ENCODE measurements at places on chromosomes 13 and 19. TPM values are rescaled to one million over a fixed set of nuclear protein-coding genes. Genes with fewer than 3 reads are reported as not detected.

Gene NTF4
- not detected for polyA plus RNA-seq

Gene MAST1
- 87.0 TPM for polyA plus RNA-seq

Gene ICAM3
- polyA plus RNA-seq: 4.4 TPM

Gene ADGRE3
- polyA plus RNA-seq: not detected

Gene SCN1B
- polyA plus RNA-seq: 24.0 TPM

Gene ANGPTL8
- polyA plus RNA-seq: 2.3 TPM

- peak; percentile 51 for DNase-seq
These were observed 1.5 kb upstream of the MYO1F start for GRCh38 chr19:8578642-8579265.

DNA sequence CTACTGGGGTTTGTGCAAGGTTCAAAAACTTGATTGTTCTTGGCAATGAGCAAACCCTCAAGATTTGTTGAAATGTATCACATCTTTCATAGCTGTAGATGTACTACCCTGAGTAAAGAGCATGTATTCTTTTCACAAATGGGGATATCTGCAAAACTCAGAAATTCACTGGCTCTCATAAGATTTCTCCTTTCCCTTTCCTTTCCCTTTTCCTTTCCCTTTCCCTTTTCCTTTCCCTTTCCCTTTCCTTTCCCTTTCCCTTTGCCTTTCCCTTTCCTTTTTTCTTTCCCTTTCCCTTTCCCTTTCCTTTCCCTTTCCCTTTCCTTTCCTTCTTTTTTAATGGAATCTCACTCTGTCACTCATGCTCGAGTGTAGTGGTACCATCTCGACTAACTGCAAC is 69.1 kb downstream of the FNDC3A start:
- no peak for DNase-seq

DNA sequence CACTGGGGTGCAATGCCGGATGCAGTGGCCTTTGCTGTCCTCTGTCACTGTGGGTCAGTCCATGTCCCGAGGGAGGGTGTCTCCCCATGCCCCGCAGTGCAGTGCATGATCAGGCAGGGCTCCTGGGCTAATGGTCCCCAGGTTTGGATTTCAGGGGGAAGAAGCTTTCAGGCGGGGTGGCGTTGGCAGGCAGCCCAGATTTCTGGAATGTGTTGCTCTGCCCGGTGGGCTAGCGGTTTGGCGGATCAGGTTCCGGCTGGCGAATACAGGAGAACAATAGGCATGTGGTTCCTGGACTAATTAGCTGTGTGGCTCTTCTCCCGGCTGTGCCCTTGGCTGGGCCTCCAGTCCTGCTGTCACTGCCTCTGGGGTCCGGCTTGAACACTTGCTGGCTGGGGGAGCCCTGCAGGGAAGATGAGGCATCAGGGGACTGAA is 141.3 kb downstream of the FGF9 start:
- DNase-seq: no peak

GRCh38 chr13:49791315-49791710 is 1.2 kb downstream of the KPNA3 start:
- peak; percentile 20 for DNase-seq

GRCh38 chr19:30064348-30064699 is 122.3 kb downstream of the URI1 start:
- DNase-seq: no peak
